ENCODE measurements at places on chromosomes 3 and 15.

DNA sequence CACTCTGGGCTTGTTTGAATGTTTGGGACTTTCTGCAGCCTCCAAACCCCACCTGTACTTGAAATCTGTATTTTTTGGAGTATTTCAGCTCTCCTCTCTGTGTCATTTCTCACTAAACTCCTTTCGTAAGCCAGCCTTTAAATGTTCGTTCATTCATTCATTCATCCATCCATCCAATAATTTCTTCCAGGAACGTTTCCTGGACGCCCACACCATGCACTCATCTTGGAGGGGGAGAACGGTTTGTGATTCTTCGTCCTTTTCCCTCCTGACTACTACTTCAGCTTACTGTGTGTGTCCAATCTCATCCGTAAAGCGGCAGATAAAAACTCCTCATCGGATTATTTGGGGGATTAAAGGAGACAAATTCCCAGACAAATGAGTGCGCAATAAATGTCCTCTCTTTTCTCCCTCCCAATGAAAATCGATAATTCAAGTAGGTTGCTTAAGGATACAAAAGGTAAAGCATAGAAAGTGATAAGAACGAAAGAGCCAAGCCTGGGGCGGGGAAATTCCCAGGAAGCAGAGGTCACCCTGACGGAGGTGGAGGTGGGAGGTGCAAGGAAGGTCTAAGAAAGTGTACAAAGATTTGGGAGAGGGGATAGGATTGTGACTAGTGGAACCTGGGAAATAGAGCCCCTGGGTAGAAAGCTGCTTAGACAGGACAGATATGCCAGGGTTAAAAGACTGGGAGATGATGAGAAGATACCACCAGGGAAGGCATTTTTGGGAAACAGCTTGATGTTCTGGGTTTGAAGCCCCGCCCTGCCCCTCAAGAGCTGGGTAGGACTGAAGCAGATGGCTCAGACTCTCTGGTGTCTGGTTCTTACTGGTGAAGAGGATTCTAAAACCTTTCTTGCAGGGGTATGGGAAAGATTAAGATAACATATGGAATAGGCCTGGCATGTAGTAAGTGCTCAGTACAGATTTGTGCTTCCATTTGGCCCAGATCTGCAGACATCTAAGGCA is 896 bp upstream of the KLHL25 start:
- H3K4me3 ChIP-seq, result peak overlapping the region; percentile 42
- no peak for DNase-seq
- no peaks in the 10 kb centered on the region for H3K27me3 ChIP-seq
- no peak overlapping the region for H3K27ac ChIP-seq
- peaks cover 6% of the 10 kb centered on the region for H3K4me1 ChIP-seq

GRCh38 chr3:183811638-183812037 is 13.7 kb downstream of the MAP6D1 start:
- H3K4me3 ChIP-seq, result no peak overlapping the region
- DNase-seq, result no peak
- H3K4me1 ChIP-seq, result no peaks in the 10 kb centered on the region
- H3K36me3 ChIP-seq, result peaks cover 50% of the 10 kb centered on the region
- no peak overlapping the region for H3K27ac ChIP-seq
- no peaks in the 10 kb centered on the region for H3K27me3 ChIP-seq

- no peaks in the 10 kb centered on the region for H3K27me3 ChIP-seq
- no peaks in the 10 kb centered on the region for H3K4me1 ChIP-seq
- no peaks in the 10 kb centered on the region for H3K36me3 ChIP-seq
- no peak within 1 kb of the TSS for H3K4me3 ChIP-seq
These were observed at the start of gene LSMEM2 for GRCh38 chr3:50278880-50279224. TSS of gene LSMEM2 (plus strand) at chr3:50279087. CDS start at chr3:50279114, 27 bp downstream.

DNA sequence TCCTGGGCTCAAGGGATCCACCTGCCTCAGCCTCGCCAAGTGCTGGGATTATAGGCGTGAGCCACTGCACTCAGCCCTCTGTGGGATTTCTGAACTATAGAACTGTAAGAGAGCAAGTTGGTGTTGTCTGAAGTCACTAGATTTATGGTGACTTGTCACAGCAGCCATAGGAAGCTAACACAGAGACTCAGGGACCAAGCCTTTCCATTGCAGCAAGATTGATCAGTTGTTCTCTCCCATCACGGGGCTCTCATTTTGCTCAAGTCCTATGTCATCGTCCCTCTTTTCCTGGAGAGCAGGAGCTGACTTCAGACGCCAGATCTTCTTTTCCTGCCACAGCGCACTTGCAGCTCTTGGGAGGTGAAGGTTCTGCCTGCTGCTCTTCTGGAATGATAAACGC is 61.0 kb downstream of the APBA2 start:
- no peaks in the 10 kb centered on the region for H3K4me1 ChIP-seq
- DNase-seq, result no peak
- no peak overlapping the region for H3K4me3 ChIP-seq
- H3K36me3 ChIP-seq, result no peaks in the 10 kb centered on the region
- no peak overlapping the region for H3K27ac ChIP-seq
- H3K27me3 ChIP-seq, result no peaks in the 10 kb centered on the region

DNA sequence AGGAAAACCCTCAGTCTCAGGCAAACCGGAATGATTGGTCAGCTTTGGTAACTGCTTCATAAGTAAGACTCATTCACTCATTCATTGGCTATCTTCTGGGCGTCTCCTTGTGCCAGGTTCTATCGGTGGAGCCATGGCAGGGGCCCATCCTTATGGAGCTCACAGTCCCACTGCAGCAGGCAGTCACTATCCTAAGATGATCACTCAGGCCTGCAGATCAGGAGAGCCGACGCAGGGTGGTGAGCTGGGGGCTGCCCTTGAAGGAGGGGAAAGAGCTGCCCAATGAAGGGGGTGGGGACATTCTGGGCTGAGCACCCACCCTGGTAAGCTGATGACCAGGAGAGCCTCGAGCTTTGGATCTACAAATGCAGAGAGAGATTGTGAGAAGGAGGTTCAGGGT is 20.5 kb upstream of the FGD5 start:
- peaks cover 55% of the 10 kb centered on the region for H3K27me3 ChIP-seq
- H3K27ac ChIP-seq, result no peak overlapping the region
- H3K36me3 ChIP-seq, result no peaks in the 10 kb centered on the region
- no peak overlapping the region for H3K4me3 ChIP-seq

GRCh38 chr3:187958432-187959003 is 195.4 kb upstream of the LPP start:
- H3K4me1 ChIP-seq, result no peaks in the 10 kb centered on the region
- no peak overlapping the region for H3K27ac ChIP-seq
- no peaks in the 10 kb centered on the region for H3K36me3 ChIP-seq
- H3K27me3 ChIP-seq, result no peaks in the 10 kb centered on the region

DNA sequence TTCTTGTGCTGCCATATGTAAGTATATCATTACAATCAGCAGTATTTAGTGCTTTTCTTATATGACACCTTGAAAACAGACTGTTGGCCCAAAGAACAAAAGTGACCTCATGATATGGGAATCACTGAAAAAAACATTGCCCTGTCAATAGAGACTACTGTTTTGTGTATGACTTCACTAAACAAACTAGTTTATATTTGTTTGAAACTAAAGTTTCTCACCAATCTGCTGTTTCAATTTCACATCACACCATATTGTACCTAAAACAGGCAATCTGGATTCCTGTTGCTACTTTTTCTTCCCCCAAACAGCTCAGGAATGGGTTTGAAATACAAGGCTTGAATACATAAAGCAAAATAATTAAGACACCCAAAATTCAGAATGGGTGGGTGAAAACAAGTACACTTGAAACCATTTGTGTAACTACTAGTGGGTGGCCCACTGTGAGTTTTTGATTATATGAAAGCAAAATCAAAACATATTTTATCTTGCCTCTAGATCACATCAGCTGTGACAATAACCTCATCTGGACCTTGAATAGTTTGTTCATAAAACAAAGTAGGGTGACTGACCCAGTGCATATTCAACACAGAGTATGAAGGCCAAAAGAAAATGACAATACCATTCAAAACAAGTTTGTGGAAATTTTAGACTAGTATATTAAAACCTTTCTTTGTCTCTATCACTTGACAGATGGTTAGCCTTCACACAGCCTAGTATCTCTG is 5.9 kb downstream of the ZBTB20 start:
- H3K27me3 ChIP-seq, result no peaks in the 10 kb centered on the region
- no peaks in the 10 kb centered on the region for H3K36me3 ChIP-seq
- H3K27ac ChIP-seq, result no peak overlapping the region
- H3K4me1 ChIP-seq, result peaks cover 4% of the 10 kb centered on the region

DNA sequence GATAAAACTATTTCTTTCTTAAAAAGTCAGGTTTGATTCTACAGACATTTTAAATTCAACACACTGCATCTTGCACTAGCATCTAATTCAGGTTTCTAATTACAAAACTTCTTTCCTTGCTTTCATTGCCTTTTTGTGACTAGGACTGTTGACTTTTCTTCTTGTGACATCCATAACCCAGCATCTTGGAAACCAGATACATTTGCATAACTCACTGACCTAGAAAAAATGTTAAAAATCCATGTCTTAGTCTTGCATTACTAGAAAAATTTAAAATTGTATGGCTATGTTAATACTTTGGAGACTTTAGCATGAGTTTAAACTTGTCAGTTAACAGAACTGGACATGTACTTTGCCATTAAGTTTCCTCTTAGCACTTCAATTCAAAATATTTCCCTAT is 72.7 kb downstream of the DTWD1 start:
- no peaks in the 10 kb centered on the region for H3K27me3 ChIP-seq
- no peak overlapping the region for H3K4me3 ChIP-seq
- no peak overlapping the region for H3K27ac ChIP-seq
- H3K4me1 ChIP-seq, result no peaks in the 10 kb centered on the region
- no peaks in the 10 kb centered on the region for H3K36me3 ChIP-seq

GRCh38 chr3:73432706-73433032 is 192.1 kb downstream of the PDZRN3 start:
- H3K27me3 ChIP-seq, result no peaks in the 10 kb centered on the region
- no peak overlapping the region for H3K27ac ChIP-seq
- no peaks in the 10 kb centered on the region for H3K4me1 ChIP-seq
- H3K4me3 ChIP-seq, result no peak overlapping the region

DNA sequence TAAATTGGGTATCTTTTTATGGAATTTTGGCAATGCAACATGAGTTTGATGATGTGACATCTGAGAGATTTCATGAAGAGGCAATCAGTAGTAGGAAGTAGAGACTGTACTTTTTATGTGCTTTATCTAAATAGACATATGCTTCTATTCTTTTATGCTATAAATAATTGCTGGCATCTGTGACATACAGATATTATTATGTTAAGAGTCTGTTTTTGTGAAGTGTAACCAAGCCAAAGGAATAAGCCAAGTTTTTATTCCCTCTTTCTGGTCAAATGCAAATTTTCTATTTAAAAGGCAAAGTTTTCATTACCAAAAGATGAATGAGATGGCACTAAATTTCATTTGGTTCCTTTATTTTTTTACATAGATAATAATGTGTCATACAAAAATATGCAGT is 32.4 kb downstream of the PYDC2 start:
- DNase-seq, result no peak
- no peak overlapping the region for H3K4me3 ChIP-seq
- H3K27ac ChIP-seq, result no peak overlapping the region
- peaks cover 7% of the 10 kb centered on the region for H3K4me1 ChIP-seq
- no peaks in the 10 kb centered on the region for H3K36me3 ChIP-seq
- no peaks in the 10 kb centered on the region for H3K27me3 ChIP-seq

- H3K36me3 ChIP-seq, result no peaks in the 10 kb centered on the region
- H3K4me1 ChIP-seq, result no peaks in the 10 kb centered on the region
- H3K27ac ChIP-seq, result no peak overlapping the region
These were observed 52.9 kb downstream of the EIF4E3 start for GRCh38 chr3:71672340-71672739.

GRCh38 chr3:96705895-96706294 is 108.5 kb upstream of the EPHA6 start:
- H3K4me1 ChIP-seq, result no peaks in the 10 kb centered on the region
- no peak overlapping the region for H3K27ac ChIP-seq
- no peaks in the 10 kb centered on the region for H3K36me3 ChIP-seq
- DNase-seq, result no peak
- H3K27me3 ChIP-seq, result no peaks in the 10 kb centered on the region

DNA sequence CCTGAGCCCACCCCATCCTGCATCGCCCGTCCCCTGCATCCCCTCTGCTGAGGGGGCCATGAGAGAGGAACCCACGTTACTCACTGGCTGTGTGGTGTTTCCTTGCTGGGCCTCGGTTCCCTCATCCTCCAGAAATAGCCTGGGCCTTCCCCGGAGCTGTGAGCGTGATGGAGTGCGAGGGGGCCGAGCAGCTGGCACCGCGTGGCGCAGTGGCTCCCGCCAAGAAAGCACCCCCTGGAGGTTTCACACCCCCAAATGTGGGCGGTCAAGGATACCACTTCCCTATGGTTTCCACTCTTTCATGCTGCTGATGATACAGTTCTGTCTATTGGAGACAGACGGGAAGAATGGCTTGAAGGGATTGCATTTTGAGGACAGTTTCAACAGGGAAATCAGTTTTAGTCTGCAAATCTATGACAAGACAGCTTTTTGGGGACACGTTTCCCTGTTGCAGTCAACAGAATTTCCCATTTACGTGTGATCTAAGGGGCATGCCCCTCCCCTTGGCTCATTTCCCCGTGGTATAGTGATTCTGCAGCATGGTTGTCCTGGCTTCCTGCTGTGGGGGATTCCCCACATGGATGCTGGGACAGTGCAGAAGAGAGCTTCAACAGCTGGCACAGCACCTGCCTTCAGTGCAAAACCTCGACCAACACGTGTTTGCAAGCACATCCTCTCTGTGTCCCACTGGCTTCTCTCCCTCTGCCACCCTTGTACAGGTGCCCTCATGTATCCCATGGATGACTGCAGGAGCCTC is 377.5 kb downstream of the LRTM1 start:
- no peaks in the 10 kb centered on the region for H3K36me3 ChIP-seq
- H3K27me3 ChIP-seq, result no peaks in the 10 kb centered on the region
- H3K4me3 ChIP-seq, result no peak overlapping the region

- H3K27ac ChIP-seq, result no peak overlapping the region
- peaks cover 10% of the 10 kb centered on the region for H3K27me3 ChIP-seq
- no peaks in the 10 kb centered on the region for H3K4me1 ChIP-seq
- DNase-seq, result no peak
- H3K36me3 ChIP-seq, result no peaks in the 10 kb centered on the region
These were observed 200.3 kb downstream of the SHOX2 start for GRCh38 chr3:157905885-157906284.

GRCh38 chr15:39135989-39136388 is 444.9 kb upstream of the THBS1 start:
- no peak for DNase-seq
- H3K4me3 ChIP-seq, result no peak overlapping the region
- H3K27me3 ChIP-seq, result peaks cover 45% of the 10 kb centered on the region
- H3K27ac ChIP-seq, result no peak overlapping the region
- H3K4me1 ChIP-seq, result no peaks in the 10 kb centered on the region

- no peak overlapping the region for H3K27ac ChIP-seq
- no peaks in the 10 kb centered on the region for H3K4me1 ChIP-seq
- H3K4me3 ChIP-seq, result no peak overlapping the region
- no peaks in the 10 kb centered on the region for H3K27me3 ChIP-seq
- no peaks in the 10 kb centered on the region for H3K36me3 ChIP-seq
These were observed 40.5 kb upstream of the CCR4 start for GRCh38 chr3:32910954-32911353.

GRCh38 chr3:126354776-126355175 is 2.4 kb downstream of the KLF15 start:
- peak overlapping the region; percentile 77 for H3K4me3 ChIP-seq
- peak overlapping the region; percentile 83 for H3K27ac ChIP-seq
- no peak for DNase-seq
- peaks cover 33% of the 10 kb centered on the region for H3K36me3 ChIP-seq
- H3K27me3 ChIP-seq, result no peaks in the 10 kb centered on the region
- H3K4me1 ChIP-seq, result peaks cover 28% of the 10 kb centered on the region

GRCh38 chr3:124633524-124633923 is 96.7 kb upstream of the UMPS start:
- H3K36me3 ChIP-seq, result no peaks in the 10 kb centered on the region
- H3K4me1 ChIP-seq, result no peaks in the 10 kb centered on the region
- no peak for DNase-seq
- H3K27me3 ChIP-seq, result no peaks in the 10 kb centered on the region
